M059J (cell line): ENCODE measurements at places on chromosomes 4 and X. TPM values are rescaled to one million over a fixed set of nuclear protein-coding genes. Genes with fewer than 3 reads are reported as not detected.

The AADAT gene
- total RNA-seq = 0.30 and 2.6 TPM in 2 replicates

The PRSS12 gene
- total RNA-seq = 0.59 and 2.6 TPM in 2 replicates

The SHROOM2 gene
- 0.98 and 4.4 TPM in 2 replicates for total RNA-seq

The OCIAD2 gene
- total RNA-seq = 74.6 and 98.3 TPM in 2 replicates

DNA sequence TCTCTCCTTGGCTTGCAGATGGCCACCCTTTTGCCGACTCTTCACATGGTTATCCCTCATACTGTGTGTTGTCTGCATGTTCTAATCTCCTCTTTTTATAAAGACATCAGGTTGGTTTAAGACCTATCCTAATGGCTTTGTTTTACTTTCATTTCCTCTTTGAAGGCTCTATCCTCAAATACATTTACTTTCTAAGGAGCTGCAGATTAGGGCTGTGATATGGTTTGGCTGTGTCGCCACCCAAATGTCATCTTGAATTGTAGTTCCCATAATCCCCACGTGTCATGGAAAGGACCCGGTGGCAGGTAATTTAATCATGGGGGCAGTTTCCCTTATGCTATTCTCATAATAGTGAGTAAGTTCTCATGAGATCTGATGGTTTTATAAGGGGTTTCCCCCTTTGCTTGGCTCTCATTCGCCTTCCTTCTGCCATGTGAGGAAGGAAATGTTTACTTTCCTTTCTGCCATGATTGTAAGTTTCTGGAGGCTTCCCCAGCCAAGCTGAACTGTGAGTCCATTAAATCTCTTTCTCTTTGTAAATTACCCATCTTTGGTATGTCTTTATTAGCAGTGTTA is 204.5 kb downstream of the RELL1 start:
- DNase-seq = no peak

DNA sequence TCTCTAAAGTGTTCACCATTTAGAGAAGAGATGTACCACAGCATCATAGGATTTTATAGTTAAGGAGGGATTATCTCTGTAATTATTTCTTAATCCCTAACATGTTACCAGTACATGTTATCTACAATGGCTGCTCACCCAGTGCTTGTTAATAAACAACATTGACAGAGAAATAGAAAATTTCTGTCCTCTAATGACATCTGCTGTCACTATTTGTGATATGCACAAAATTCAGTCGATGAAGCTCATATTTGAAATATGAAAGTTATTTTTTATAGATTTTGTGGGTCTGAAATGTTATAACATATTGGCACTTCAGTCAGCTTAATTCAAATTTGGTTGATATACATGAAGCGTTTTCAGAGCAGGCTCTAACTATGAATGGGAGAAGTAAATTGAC is 48.8 kb upstream of the GRXCR1 start:
- DNase-seq = no peak

DNA sequence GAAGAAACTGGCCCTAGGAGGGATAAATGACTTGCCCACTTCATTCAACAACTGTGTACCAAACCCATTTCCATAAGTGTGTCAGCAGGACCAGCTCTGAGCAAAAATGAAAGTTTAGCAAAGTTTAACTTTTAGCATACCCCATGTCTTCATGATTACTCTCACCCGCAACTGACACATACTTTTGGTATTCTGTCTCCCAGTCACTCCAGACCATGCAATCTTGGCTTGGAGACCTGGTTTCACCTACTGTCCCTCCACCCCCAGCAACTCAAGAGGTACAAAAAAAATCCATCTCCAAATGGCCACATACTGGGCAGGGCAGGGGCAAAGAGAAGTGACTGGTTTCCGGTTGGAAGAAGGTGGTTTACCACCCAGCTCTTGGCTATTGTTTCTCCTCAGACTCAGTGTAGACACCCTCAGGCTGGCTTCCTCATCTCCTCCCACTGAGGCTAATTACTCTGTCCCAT is 79.8 kb downstream of the RLIM start:
- DNase-seq = peak; percentile 98

DNA sequence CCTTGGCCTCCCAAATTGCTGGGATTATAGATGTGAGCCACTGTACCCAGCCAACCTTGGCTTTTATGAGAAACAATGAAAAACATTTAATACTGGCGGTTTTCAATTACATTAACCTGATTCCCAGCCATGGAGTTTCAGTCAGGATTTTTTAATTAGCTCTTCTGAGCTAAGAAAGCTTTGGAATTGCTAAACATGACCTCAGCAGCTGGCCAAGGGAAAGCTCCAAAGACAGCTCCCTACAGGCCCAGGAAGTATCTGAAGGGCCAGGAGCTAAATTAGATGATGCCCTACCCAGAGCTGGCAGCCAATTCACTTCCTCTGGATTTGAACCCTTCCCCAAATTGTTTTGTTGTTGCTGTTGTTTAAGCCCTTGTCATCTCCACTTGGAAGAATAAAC is 26.5 kb upstream of the FUNDC1 start:
- DNase-seq = peak; percentile 2

DNA sequence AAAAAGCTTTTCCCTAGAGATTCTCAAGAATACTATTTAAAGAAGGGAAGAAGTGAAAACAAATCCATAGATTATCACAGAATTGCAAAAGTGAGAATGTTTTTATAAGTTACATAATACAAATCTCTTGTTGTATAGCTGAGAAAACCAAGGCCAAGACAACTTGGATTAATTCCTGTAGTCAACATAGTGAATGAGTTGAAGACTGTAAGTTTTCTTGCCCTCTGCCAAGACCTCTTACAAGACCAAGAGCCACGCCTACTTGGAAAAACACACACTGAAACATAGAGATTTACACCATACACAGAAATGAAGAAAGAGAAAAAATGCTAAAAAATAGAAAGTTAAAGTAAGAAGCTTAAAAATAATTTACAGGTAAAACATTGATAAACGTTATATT is 2024.0 kb downstream of the PCDH7 start:
- no peak for DNase-seq

GRCh38 chr4:149065753-149066152 is 623.5 kb upstream of the NR3C2 start:
- DNase-seq = no peak

DNA sequence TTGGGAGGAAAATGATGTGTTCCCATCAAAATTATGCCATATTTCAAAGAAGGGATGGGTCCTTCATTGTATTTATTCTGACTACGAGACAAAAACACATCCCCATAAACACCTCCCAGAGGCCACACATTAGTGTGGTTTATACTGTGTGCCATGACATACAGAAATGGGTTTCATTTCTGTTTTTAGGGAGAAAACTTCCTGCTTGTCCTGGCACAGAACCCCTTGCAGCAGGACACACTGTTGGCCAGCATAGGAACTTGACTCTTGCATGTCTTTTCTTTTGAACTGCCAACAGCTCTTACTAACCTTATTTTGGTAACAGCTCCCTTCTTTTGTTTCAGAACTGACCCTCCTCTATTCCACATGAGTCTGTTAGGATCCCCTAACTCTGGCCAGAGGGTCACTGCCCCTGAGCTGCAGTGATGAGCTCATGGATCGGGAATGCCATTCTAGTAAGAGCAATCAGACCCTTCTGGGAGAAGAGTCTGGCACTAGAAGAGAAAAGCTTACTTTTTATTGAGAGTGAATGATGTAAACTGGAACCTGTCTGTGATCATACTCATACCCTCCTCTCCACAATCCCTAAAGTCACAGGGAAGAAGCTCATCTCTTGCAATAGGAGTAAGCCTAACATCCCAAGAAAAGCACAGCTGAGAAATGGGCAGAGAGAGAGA is 86.4 kb downstream of the SMIM20 start:
- peak; percentile 24 for DNase-seq

- no peak for DNase-seq
Observed at GRCh38 chrX:41250867-41251266, 83.1 kb upstream of the DDX3X start.
